ENCODE measurements at places on chromosomes 4 and X.

DNA sequence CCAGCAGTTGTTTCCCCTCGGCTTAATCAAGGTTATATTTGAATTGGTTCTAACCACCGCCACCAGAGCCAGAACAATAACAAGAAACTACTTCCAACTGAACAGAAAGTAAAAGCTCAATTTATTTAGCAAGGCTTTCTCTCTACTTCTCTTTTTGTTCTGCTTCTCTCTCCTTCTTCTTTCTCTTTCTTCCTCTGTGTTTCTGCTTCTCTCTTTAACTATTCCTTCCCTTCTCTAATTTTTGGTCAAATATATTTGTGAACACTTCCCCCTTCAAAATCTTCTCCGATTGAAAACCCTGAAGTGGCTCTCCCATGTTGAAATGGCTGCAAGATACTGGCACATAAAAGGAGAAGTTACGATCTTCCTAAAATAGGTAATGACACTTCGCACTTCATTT is 1195.9 kb upstream of the PRKX start:
- no peak for DNase-seq

GRCh38 chrX:120761810-120762209 is 113.9 kb downstream of the CT47B1 start:
- no peak for DNase-seq

- no peak for DNase-seq
Measured at GRCh38 chr4:43126595-43126994, 234.1 kb downstream of the GRXCR1 start.

DNA sequence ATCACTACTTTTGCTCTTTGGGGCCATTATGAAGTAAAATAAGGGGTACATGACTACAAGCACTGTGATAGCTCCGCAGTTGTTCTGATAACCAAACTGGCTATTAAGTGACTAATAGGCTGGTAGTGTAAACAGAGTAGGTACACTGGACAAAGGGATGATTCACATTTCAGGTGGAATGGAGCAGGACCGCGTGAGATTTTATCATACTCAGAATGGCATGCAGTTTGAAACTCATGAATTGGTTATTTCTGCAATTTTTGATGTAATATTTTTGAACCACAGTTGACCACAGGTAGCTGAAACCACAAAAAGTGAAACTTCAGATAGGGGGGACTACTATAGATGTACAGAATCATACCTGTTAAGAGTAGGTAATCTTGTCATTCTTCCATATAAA is 55.8 kb downstream of the PAK3 start:
- no peak for DNase-seq

DNA sequence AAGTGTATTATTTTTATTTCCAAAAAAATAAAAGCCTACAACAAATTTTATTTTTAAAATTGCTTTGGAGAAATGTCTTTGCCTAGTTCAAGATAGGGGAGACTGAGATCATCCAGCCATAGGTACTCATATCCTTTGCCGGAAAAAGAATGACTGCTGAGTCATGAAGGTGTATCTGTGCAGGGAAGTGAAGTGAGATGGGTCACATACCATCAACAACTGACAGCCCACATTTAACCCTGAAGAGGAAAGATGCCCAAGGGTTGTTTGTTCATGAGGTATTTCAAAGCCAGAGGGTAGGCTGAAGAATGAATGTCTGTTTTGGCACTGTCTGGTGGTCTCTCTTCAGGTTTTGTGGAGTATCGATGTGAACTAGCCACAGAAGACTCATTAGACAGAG is 106.7 kb upstream of the TTC29 start:
- DNase-seq: no peak

DNA sequence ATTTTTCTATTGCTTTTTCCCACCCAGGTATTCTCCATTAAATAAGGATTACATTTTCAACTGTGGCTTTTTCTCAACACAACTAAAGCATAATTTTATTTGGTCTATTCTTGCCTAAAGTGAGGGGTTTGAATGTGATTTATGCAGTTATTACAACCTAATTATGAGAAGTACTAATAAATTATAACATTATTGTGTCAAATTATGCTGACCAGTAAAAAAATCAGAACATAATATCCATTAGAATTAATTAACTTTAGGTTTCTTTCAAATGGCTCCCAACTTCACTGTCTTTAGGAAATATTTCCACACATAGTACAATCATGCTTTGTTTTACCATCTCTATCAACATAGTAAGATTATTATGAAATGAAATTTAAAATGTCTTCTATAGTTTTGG is 1293.9 kb downstream of the FSTL5 start:
- DNase-seq: no peak

DNA sequence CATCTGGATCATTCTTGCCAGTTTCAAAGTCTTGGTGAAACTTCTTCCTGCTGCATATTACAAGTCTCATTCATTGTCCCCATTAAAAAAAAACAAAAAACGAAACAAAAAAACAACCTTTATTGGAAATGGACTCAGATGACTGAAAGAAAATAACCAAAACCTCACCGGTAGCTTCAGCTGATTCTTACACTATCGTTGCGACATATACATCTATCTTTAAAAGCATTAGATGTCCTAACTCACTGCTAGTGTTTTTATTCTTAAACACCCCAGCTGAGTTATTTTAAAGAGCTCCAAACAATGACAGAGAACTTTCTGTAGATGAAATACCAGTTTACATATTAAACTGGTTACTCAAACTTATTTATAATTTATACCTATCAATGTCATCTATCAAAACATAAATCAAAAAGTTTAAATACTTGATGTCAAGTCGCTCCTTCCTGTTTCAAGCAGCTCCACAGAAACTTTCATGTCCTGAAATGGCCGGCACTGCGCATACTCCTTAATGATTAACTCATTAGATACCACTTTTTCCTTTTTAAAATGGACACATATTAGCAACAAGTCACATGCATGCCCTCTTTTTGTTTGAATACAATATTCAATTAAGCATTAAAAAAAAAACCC is 87.2 kb downstream of the HPRT1 start:
- no peak for DNase-seq

GRCh38 chr4:7652451-7652881 is 217.7 kb upstream of the PSAPL1 start:
- DNase-seq: no peak

DNA sequence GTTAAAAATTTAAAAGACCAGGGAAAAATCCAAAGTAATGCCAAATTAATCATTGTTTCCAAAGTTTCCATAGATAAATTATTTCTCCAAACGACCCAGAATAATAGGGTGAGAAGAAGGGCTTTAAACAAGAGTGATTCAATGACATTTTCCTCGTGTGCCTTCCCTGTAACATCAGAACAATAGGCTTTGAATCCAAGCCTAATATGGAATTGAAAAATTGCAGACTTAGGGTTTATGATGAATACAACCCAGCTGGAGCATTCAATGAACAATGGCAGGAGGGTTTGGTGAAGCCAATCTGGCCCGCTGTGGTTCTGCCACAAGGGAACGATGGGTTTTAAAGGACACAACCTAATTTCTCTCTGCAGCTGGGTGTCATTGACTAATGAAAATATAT is 94.2 kb downstream of the CBLL2 start:
- DNase-seq: no peak

GRCh38 chr4:180951312-180951711 is 1291.9 kb upstream of the TENM3 start:
- DNase-seq: no peak
